ENCODE measurements at places on chromosomes 7 and 10.

- DNase-seq = no peak
These were observed 152.4 kb downstream of the NSUN6 start for GRCh38 chr10:18498998-18499397.

DNA sequence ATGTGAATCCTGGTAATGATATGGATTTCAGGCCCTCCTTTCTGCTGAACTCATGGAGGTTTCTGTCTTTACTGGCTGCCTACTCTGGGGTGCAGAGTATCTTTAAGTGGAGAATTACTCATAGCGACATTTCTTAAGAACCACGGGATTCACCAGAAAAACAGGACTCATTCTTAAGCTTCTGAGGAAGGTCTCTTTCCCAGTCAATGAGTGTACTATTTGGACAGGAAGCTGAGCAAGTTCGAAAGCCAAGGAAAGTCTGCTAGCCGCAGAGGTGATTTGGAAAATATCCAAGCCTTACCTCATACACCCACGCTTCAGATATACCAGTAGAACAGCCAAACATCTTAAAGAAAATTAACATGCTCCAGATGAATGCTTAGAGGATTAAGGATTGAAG, 377.6 kb upstream of the MYO3A start:
- no peak for DNase-seq

GRCh38 chr10:338171-339037, 203.1 kb downstream of the ZMYND11 start:
- DNase-seq = no peak

DNA sequence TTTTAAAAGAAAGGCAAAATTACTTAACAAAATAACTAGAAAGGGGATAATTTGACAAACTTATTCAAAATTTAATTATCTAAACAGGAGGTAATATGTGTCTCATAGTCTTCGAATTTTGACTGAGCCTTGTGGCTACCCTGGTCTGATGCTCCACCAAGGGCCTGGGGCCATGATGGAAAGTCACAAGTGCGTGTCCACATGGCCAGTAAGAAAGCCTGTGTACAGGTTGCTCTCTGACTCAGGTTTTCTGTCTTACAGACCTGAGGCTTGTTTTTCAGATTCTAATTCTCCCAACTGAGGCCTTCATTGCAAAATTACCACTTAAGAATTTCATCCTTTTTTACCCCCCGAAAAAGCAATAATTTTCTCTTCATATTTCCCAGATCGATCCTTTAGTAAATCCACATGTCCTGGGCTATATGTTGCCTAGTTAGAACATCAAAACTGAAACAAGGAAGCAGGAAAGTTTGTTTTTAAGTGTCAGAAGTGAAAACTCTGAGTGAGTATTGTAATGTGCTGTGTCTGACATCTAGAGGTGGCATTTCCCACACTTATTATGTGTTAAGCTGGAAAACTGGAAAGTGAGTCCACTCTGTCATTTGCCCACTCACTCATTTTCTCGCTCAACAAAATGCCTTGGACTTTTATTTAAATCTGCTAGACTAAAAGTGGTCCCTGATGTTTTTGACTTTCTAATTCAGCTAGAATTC, 10.0 kb downstream of the CYP3A43 start:
- DNase-seq = peak; percentile 21

DNA sequence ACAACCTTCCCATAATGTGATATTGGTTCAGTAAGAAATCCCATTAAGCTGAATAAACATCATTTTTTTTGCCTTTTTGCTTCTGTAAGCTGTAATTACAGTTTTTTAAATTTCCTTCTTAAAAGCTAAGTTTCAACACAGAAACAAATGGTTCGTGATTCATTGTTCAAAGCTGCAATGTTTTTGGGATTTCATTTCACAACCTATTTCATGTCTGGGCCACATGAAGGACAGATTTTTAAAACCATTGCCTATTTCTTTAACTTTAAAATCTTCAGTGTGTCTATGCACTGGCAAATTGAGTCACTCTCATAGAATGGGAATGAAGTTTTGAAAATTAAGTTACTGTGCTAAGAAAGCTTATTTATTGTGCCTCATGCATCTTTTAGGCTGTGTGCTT, 66.9 kb downstream of the TFPI2 start:
- DNase-seq = no peak

DNA sequence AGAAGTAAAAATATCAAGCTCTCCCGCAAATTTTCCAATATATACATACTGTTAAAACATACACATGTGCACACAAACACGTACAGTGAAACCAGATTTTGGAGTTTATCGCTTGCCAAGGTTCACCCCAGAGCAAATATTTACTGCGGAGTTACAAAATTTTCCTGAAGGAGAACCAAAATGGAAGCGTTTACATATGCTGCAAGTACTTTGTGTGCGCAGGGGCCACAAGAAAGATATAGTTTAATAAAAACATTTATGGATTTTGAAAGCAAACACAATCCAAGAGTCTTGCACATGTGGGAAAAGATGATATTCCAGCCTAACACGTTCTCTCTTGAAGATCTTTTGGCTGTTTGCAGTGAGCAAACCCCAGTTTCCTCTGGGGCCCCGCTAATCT, 301.3 kb upstream of the NFE2L3 start:
- DNase-seq = no peak

DNA sequence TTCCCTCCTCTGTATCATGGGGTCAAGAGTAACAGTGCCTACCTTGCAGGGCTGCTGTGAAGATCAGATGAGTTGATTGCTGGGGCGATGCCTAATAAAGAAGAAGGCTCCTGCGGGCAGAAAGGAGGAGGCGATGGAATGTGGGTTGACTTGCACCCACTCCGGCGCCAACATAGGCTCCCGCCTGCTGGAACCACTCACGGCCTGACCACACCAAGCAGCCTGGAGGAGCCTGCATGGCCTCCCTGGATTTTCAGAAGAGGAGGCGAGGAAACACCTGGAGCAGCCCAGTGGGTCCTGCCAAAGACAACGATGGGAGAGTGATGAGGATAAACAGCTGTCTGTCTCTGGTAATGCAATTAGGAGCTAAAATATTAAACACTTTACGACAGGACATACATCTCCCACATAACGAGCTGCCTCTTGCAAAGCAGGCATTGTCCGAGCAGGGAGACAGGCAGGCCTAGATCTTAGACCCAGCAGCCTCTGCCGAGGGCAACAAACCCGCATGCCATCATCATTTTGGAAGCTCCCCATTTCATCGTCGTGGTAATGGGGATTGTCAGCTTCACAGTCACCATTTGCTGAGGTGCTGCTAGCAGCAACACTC, 302.9 kb upstream of the ZMIZ1 start:
- DNase-seq = no peak

- DNase-seq = no peak
These were observed 15.2 kb downstream of the CACNA2D1 start for GRCh38 chr7:82428186-82428961.

DNA sequence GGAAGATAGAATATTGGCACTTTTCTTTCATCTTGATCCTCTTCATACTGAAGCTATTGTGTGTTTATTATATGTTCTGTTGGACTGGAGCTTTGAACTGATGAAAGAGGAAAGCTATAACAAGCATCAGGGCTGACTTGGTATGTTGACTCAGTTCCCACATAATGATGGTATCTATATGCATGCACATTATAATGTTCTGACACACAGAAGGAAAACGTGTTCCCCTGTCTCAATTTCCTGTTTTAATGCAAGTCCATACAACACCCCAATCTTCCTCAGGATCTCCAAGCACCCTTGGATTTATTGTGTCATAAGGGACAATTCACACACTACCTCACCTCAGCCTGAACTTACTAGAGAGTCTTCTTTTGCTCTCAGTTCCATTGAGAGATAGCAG, 8.3 kb upstream of the WASL start:
- no peak for DNase-seq

All from AML-193 (cell line).